Stimulated activated CD4-positive, alpha-beta T cell treated with anti-CD3 and anti-CD28 coated beads, Interleukin-1b, Interleukin-23, amount 100 ng/mL, for 1 hour (primary cell): ENCODE measurements at places on chromosomes 7 and 10.

GRCh38 chr10:51699145-51699474 lies 285 bp downstream of the CSTF2T start:
- DNase-seq = no peak

DNA sequence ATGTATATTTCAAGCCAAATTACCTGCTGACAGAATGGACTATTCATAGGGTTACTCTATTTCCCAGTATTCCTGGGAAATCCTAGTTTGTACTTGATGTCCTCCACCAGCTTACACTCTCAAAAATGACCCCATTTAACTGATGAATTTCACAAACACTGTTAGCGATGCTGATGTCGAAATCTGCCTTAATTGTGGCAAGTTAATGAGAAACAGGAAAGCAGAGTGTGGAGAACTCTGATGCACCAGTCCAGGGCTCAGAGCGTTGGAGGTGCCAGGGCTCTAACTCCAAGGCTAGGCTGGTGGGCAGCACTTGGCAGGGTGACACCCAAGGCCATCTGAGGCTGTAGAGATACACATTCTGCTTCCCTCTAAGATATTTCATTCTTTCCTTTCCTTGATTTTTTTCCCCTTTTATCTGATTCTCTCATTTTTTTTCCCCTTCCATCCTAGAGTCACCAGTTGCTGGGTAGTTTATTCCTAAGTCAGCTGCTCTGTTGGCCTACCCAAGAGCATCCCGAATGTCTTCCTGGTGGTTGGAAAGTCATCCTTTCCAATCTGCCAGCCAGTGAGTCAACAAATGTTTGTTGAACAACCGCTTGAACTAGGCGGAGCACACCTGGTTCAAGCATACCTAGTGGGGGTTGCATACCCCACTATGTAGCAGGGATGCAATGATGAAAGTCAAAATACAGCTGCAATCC lies 525.0 kb upstream of the NRP1 start:
- DNase-seq = no peak

DNA sequence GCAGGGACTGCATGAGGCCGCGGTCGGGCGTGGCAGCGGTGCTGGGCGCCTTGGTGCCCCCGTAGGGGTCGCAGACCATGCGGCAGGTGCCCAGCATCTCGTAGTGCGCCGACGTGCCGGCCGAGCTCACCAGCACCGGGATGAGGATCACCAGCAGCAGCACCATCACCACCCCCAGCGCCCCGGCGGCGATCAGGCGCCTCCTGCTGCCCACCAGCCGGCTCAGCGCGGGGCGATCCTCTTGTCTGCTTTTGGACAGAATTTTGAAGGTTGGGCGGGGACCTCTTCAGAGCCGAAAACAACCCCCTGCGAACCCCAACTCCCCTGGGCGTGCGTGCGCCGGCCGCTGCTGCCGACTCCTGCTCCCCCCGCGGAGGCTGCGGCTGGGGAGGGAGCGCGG lies 779 bp downstream of the C1QL3 start:
- DNase-seq = no peak

DNA sequence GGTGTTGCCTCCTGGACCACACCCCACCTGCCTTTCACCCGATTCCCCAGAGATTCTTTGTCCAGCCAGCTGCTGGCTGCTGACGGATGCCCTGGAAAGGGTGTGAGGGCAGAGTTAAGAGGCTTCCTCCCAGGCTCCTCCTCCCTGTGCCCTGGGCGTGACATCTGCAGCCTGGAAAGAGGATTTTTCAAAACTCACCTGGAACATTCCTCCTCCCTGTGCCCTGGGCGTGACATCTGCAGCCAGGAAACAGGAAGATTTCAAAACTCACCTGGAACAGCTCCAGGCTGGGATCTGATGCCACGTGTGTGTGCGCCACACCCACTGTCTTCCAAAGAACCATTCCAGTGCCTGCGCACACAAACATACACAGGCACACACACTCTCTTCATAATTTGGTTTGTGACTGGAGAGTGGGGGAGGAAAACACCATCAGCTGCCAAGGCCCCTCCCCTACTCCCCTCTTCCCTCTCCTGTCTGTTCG lies 5.2 kb downstream of the MARVELD1 start:
- no peak for DNase-seq

- no peak for DNase-seq
Observed at GRCh38 chr10:17209302-17209701, 7.8 kb upstream of the TRDMT1 start.

- no peak for DNase-seq
Observed at GRCh38 chr7:45622058-45622457, 47.9 kb downstream of the ADCY1 start.

DNA sequence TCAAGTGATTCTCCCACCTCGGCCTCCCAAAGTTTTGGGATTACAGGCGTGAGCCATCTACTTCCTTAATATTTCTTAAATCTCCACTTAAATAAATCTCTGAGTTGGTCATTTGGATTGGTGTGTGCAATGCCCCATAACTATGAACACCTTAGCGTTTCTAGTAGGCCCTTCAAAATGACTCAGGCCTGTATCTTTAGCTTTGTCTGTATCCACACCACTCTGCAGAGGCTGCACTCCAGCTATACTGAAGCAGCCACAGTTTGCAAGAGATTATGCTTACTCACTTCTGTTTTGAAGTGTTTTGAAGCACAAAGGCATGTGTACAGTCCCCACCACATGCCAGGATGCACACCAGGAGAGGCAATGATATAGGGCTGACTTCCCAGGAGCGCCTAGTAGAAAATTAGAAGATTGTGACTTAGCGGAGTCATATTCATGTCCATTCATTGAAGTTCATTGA lies 2.4 kb upstream of the ST7 start:
- DNase-seq = no peak

DNA sequence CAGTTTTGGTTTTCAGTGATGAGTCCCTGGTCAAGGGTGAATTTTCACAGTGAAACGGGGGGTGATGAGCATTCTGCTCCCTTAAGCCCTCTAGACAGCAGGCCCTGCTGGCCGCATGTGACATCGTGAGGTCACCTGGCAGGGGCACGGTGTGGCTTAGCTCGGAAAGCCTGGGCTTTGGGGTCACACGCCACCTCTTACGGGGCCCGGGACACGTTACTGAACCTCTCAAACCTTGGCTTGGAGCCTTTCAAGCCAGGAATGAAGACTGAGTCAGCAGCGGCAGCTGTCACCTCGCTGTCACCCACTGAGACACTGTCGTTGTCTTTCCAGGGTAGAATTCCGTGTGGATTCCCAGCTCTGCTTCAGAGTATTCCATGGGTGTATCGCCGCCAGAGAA lies 4.1 kb downstream of the GET4 start:
- no peak for DNase-seq

DNA sequence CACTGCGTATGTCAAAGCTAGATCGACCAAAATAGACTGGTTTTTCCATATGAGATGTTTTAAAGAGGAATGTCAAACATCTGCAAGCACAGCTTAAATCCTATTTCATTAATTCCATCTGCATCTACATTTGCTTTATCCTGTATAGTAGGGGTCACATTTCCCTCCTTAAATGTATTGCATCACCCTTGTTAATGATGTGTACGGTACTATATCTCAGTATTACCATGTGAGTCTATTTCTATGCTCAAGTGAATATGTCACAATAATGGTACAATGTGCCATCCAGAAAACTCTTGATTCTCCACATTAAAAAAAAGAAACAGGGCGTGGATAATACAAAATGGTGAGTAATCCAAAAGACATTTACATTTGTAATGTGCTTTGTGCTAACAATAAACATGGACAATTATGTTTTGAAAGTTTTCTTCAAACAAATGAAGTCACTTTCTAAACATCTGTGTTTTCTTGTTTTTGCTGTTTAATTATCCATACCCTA lies 56.6 kb downstream of the TWIST1 start:
- no peak for DNase-seq

GRCh38 chr10:113057948-113058522 lies 108.0 kb downstream of the TCF7L2 start:
- DNase-seq = no peak

GRCh38 chr7:46625032-46625431 lies 704.0 kb upstream of the IGFBP3 start:
- no peak for DNase-seq

- DNase-seq = no peak
Observed at GRCh38 chr7:87414794-87415188, 60.7 kb downstream of the ABCB4 start.

GRCh38 chr7:11701829-11702560 lies 130.0 kb downstream of the THSD7A start:
- DNase-seq = no peak

DNA sequence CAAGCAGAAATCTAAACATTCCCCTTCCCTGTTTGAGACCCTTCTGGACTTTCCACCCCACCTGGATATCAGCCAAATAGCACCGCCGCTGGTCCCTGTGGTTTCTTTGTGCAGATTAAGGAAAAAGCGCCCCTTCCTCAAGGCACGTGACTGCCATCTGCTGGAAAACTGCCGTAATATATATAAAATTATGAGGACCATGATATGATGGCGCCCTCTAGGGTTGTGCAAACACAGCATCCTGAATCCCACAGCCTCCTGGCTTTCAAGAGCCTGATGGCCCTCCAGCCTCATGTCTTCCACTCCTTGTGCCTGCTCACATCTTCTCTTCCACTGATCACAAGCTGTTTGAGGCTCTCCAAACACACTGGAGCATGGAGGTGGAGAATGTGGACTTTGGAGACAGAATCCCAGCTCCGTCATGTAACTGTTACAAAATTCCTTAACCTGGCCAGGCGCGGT lies 121.3 kb downstream of the MYL10 start:
- no peak for DNase-seq

DNA sequence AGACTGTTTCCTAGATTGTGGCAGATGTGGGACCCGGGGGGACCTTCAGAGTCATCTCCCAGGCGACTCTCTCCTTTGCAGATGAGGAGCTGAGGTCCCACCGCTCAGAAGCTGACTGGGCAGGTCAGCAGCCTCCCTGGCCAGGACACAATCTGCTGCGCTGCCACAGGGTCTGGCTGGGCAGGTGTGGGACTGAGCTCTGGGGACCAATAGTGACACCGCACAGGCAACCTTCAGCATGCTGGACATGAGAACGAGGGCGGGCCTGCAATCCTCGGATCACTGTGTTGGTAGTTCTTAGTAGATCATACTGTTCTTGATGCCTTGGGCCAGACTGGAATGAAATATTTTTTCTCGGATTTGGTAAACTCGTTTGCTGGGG lies 20.5 kb upstream of the CRYGN start:
- no peak for DNase-seq

- DNase-seq = peak; percentile 76
Observed at GRCh38 chr10:97334370-97335175, at the start of gene FRAT2. TSS of gene FRAT2 (minus strand) at chr10:97334729. CDS start at chr10:97334572, 157 bp downstream.

- no peak for DNase-seq
Observed at GRCh38 chr7:157691586-157692459, 355.0 kb downstream of the DNAJB6 start.
